Mucosa of gallbladder (tissue), 1 donor: ENCODE measurements at places on chromosomes 6 and 20.

DNA sequence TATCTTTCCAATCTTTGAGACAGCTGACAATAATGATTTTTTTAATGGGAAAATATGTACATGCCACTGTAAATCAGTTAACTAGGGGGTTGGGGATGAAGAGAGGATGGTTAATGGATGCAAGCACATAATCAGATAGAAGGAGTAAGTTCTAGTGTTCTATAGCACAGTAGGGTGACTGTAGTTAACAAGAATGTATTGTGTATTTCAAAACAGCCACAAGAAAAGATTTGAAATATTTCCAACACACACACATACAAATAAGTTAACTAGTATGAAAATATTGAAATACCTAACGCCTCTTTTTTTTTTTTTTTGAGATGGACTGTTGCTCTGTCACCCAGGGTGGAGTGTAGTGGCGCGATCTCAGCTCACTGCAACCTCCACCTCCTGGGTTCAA, 153.4 kb upstream of the SALL4 start:
- no peak for DNase-seq

GRCh38 chr20:12528591-12529041, 480.2 kb upstream of the SPTLC3 start:
- DNase-seq = no peak

DNA sequence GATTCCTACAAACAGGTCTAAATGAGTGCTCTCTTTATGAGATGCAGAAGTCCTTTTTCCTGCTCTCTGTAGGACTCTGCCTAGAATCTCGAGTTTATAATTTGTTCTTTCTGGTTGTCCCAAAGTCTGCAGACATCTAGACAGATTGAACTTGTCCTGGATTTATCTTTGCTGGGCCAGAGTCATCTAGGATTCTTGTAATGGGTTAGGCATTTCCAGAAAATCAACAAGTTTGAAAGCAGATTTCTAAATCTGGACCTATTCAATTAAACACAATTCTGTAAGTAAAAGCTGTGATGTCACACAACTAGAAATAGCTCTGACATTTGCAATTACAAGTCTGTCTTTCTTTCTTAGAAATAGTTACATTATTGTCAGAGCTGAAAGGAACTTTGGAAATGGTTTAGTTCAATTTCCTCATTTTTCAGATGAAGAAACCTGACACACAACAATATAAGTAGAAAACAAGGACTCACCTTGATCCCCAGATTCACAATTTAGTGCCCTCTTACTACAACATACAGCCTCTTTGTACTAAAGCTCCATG, 4.2 kb upstream of the RSPO3 start:
- no peak for DNase-seq

DNA sequence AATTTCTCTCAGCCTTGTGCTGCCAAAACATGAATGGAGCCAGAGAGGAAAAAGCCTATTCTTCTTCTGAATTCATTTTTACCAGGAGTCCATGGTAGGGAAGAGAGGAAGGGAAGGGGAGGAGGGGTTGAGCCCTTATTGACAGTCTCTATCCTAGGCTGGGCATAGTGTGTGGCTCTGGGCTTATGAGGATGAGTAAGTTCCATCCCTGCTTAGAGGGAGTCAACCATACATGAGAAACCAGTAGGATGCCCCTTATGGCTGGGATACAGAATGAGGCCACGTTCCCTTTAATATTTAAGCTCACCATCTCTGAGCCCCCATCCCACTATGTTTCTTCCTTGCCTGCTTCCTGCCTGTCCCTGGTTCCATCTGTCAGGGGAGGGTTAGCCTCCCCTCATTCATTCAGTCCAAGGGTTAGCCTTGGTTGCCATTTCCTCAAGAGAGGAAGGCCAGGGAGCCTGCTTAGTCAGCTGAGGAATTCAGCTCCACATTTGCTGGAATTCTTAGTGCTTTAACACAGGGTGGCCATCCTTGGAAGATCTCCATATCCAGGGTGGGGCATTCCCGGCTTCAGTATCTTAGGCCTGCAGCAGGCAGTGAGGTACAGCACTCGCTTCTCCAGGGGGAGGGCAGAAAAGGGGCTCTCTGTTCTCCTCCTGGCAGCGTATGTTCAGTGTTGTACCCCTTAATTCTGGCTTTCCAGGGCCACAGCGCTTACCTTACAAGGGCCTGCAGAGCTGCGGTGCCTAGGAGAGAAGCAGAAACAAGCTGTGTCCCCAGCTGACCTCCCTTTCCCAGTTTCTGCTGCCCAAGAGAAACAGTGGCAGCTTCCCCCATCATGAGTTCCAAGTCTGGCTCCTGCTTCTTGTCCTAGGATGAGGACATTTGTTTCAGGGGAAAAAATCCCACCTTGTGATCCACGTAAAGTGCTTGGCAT, 12.5 kb downstream of the SIRT5 start:
- no peak for DNase-seq

DNA sequence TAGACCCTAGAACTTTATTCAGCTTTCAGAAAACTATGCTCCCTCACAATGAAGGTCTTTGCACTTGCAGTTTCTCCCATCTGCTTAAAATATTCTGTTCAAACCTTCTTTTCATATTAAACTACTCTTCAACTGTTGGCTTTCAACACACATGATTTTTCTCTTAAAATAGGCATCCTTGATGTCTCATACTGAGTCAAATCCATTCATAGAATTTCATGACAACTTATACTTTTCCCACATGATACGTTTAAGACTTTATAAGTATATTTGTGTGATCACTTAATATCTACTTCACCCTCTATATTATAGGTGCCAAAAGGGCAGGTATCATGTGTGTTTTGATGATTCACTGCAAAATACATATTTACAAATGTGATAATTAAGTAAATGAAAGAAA, 412.5 kb downstream of the MMUT start:
- no peak for DNase-seq

- no peak for DNase-seq
Measured at GRCh38 chr6:113428702-113429101, 428.4 kb upstream of the MARCKS start.

GRCh38 chr6:5904532-5904931, 102.2 kb downstream of the NRN1 start:
- no peak for DNase-seq

- no peak for DNase-seq
Measured at GRCh38 chr20:35845561-35845960, 73.7 kb downstream of the PHF20 start.

DNA sequence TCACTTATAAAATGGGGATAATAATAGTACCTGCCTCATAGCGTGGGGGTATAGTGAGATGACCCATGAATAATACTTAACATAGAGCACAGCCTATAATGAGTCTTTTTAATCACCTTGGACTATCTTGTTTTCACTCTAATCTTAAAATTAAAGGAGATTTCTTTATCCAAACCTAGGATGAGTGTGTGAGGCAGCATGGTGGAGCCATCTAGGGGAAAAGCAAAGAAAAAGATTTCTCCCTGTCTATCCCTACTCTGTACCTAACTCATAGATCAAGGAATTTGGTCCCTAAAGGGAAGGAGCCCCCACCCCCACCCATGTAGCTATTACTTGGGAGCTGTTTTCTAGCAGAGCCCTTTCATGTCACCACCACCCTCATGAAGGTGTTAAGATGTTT, 45.2 kb upstream of the PAK5 start:
- DNase-seq = no peak

GRCh38 chr6:4282926-4283325, 147.6 kb upstream of the ECI2 start:
- no peak for DNase-seq

GRCh38 chr20:967796-968742, 34.0 kb downstream of the RSPO4 start:
- no peak for DNase-seq

DNA sequence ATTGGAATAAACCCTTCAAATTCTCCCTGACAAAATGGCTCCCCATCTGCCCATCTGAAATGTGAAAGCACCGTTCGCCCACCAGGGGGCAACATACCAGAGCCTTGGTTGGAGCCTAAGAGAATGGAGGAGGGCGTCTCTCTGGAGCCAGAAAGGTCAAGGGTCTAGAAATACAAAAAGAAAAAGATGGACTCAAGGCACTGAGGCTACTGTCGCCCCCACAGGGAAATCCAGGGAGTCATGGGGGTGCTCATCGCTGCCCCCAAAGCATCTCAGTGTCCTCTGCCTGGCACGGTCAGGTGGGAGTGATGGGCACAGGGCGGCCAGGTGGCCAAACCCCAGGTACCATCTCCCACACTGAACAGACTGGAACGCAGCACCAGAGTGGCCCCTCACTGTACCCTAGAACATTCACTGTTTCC, 136.3 kb downstream of the ZMYND8 start:
- DNase-seq = no peak

DNA sequence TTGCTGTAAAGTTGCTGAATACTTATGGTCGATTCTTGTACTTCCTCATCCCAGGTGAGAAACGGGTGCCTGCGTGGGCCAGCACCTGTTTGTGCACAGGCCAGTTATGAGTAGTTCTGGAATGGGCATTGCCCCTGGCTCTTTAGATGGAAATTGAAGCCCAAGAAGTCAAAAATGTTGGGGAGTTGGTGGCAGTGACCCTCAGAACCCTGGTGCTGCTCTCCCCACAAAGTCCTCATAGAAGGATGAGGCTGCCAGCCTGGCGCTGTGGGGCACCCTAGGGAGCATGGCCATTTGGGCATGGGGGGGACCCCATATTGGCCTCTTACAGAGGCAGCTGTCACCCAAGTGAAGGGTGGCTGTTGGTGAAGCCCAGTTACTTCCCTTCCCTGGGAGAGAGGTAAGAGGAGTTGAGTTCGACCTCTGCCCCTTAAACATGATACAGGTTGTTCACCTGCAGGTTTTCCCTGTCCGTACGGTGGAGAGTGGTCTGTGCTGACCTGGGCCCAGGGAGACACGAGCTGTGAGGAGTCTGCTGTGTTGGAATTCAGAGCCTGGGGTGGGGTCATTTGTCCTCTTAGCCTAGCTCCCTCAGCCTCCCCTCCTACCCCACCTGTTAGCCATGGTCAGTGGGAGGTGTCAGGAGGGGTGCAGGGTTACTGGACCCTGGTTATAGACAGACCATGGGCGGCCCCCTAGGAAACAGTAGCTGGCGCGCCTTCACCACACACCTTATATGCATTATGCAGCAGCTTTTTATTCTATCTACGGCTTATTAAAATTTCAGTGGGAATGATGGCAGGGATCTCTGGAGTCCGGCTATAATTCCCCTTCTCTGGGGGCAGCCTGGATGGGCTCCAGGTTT, 4.9 kb downstream of the HMGA1 start:
- no peak for DNase-seq

GRCh38 chr20:62651285-62652021, 9.2 kb downstream of the SLCO4A1 start:
- peak; percentile 81 for DNase-seq

GRCh38 chr6:160112628-160113299, 8.9 kb upstream of the SLC22A1 start:
- no peak for DNase-seq

- no peak for DNase-seq
Measured at GRCh38 chr6:137927777-137928218, 60.7 kb downstream of the TNFAIP3 start.

DNA sequence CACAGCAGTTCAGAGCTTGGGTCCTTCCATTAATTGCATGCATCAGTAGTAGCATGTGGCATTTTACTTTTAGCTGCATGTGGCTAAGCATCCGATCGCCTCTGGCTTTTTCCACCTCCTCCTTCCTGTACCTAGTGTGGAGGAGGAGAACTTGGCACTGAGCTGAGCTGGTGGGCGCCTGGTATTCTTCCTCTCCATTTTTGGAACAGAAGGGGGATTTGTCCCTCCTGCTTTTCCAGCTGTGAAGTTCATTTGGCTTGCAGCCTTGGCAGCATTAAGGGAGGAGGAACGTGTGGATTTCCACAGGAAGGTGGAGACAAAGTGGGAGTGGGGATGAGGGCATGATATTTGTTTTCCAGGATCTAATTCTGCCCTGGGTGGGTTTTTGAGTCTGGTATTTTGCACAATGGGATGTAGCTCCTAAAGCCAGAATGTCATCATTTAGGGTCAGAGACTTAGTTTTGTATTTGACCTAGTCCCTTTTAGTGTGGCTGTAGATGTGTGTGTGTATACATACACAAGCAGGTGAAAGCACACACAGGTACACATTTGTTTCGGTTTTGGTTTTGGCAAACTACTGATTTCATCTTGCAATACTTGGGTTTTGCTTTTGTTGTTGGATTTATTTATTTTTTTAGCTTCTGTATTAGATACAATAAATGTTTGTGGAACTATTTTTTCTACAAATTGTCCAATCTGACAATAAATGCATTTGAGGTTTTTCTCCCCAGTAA, 90.0 kb downstream of the SASH1 start:
- no peak for DNase-seq

GRCh38 chr20:23320317-23320716, 30.3 kb upstream of the NXT1 start:
- no peak for DNase-seq

DNA sequence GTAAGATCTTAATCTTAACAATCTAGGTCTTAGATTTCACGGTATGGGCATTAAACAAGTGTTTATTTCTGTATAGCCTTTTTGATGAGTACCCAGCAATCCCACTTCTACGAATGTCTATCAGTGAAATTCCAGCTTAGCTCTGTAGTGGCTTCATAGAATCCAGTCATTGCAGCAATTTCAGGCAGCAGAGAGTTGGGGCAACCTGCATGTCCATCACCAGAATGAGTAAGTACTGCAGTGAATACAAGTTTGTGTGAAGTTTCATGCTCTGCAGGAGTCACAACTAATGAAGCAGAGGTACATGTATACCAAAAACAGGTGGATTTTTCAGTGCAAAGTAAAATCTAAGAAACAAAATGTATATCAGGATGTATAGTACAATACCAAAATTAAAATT, 151.7 kb downstream of the OR2B2 start:
- DNase-seq = no peak

GRCh38 chr20:8443464-8444072, 311.5 kb downstream of the PLCB1 start:
- no peak for DNase-seq

GRCh38 chr6:133254552-133255228, 13.5 kb downstream of the EYA4 start:
- DNase-seq = no peak

GRCh38 chr6:139475241-139475640, 100.8 kb upstream of the CITED2 start:
- DNase-seq = no peak

DNA sequence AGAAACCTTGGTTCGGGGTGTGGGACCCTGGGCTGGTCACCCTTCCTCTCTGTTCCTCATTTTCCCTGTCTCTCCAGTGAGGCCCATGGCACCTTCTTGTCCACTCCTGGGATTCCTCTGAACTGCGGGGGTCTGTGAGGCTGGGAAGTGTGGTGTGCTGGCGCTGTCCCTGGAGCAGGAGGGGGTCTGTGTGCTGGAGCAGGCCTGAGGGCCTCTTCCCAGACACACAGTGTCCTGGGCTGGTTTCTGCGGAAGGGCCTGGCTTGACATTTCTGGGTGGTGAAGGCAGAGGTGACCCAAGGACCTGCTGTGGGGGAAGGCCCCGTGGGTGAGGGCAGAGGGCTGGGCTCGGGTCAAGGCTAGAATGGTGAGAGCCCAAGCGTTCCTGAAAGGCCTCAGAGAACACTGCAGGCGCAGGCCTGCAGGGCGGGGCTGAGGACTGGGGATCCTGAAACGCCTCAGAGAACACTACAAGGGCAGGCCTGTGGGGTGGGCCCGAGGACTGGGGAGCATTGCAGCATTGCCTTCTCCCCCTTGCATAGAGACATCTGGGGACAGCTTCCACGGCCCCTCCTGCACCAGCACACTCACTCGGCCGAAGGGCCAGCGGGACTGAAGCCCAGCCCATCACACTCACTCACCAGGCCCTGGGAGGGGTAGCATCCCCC, 10.6 kb upstream of the BAK1 start:
- no peak for DNase-seq

GRCh38 chr6:26097268-26097875, 10.1 kb downstream of the HFE start:
- DNase-seq = peak; percentile 62
